ENCODE measurements at places on chromosomes 13 and 19.

DNA sequence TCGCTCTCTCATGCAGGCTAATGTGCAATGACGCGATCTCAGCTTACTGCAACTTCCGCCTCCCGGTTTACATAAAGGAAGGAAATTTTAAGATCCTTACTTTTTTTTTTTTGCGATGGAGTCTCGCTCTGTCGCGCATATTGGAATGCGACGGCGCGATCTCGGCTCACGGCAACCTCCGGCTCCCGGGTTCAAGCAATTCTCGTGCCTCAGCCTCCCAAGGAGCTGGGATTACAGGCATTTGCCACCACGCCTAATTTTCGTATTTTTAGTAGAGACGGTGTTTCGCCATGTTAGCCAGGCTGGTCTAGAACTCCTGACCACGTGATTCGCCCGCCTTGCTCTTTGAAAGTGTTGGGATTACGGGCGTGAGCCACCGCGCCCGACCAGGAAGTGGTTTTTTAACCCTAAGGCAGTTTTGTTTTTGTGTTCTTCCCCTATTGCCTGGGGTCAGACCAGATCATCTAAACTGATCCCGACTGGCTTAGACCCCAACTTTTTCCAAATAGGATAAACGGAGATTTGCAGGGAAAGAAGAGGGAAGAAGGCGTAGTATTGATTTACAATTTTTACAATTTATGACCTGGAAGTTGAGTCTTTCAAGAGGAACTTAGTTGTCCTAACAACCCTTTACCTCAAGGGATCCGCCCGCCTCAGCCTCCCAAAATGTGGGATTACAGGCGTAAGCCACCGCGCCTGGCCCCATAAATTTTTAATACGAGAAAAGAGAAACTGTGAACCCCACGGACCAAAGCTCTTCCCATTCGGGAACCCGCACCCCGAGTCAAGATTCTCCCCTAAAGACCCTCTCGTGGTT is 142.0 kb downstream of the ZNF737 start:
- DNase-seq, result peak; percentile 30

DNA sequence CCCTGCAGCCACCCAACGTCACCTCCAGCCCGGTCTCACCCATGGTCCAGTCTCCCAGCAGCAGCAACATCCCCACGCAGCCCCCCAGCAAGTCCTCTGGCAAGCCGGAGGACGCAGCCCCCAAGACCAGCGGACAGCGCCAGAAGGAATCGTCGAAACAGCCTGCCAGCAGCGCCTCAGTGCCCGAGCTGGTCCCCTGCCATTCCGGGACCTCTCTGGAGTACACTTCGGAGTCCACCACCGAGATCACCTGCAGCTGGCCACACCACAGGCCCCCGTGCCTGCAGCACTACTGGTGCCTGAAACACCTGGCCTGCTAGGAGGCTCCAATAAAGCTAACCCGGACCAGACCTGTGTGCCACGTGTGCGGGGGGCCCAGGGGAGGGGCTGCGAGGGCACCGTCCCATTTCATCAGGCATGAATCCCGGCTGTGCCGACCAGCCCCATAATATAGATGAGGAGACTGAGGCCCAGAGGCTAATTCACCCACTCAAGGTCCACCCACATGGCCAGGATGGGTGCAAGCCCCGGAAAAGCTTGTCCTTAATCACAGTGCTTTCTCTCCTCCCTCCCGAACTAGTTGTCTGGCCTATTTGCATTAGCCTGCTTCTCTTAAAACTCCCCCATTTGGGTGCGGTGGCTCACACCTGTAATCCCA is 6.7 kb downstream of the REEP6 start:
- DNase-seq, result no peak

DNA sequence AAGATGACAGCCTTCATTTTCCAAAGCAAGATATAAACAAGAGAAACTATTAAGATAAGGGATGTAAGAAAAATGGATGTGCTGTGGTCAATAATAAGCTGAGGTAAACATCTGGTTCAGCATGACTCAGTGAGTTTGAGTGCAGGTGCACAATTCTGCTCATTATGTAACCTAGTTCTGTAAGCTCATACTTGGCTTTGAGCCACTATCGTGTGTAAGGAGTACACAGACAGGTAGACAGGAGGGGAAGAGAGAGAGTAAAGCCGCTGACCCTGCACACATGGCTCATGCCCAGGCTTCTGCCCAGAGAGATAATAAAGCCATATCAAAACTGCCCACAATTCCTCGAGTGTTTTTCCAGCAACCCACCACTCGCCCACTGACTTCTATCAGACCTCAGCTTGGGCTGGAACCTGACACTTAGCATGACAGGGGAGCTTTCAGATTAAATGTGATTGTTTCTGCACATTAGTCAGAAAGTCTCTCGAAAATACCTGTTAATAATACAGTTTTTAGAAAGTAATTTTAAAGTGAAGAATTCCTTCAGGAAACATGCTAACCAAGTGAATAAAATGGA is 51.7 kb downstream of the ZNF91 start:
- no peak for DNase-seq

- no peak for DNase-seq
These were observed 6.2 kb upstream of the MRI1 start for GRCh38 chr19:13757805-13758772.

DNA sequence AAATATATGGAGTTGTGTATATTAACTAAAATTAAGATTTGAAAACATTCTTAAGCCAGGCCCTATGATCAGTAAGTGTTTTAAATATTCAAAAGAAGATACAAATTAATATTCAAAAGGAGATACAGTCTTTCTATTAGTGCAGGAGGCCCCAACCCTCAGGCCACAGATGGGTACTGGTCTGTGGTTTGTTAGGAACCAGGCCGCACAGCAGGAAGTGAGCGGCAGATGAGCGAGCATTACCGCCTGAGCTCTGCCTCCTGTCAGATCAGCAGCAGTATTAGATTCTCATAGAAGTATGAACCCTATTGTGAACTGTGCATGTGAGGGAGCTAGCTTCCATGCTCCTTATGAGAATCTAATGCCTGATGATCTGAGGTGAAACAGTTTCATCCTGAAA is 232.9 kb downstream of the FOXO1 start:
- peak; percentile 53 for DNase-seq

DNA sequence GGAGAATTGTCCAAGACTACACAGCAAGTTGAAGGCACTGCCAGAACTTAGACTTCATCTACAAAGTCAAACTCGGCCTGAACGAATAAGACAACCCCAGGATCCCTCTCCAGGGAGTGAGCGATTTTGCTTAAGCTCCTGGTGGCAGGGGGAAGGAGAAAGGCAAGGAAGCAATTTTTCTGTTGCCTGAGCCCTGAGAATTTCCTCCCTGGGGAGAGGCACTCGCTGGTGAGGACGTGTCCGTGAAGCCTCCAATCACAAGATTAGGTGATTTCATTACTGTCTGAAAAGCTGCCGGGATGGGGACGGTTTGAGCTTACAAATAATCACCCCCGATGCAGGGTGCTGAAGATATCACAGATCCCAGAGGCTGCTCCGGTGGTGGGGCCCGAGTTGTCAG is 45.6 kb downstream of the TINCR start:
- DNase-seq, result no peak

DNA sequence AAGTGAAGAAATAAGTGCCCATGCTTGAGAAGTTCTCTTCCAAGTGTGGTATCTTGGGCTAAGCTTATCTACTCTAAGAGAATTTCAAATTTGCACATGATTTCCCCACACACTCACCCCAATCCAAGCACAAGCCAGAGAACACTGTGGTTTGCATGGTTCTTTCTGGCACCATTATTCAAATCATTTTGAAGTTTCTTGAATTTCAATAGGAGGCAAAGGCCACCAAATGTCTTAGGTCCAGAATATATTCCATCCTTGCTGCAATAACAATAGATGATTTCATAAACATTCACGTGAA is 359.7 kb downstream of the IRS2 start:
- DNase-seq, result no peak

DNA sequence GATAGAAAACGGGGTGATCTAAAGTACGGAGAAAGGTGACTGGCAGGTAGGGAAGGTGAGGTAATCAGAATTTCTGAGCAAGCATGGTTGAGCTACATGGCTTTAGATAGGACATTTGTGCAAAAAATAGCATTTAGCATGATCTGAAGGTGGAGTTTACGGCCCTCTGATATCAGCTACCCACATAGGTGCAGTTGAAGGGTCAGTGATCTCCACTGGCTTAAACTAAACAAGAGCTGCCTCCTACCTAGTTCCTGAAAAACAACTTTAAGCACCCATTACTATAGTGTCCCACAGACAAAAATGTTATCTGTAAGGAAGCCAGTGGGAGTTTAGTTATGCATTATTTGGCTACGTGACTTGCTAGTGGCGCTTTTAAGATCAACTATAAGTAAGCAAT is 1.2 kb upstream of the CASP14 start:
- DNase-seq, result no peak

GRCh38 chr13:85693889-85694511 is 105.2 kb downstream of the SLITRK6 start:
- no peak for DNase-seq

DNA sequence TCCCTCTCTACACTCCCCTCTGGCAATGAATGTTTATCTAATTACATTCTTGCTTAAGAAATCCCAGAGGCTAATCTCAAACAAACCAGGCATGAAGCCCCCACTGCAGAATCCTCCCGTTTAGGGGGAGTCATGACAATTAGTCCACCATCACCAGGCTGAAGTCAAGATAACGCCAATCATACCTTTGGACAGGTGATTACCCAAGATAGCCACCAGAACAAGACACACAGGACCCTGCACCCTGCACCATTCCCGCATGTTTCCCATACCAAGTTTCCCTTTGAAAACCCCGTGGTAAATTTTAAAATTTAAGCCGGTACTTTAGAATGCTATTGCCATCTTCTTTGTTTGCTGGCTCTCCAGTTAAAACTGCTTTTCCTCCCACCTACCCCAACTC is 64.8 kb upstream of the XPO4 start:
- DNase-seq, result no peak

DNA sequence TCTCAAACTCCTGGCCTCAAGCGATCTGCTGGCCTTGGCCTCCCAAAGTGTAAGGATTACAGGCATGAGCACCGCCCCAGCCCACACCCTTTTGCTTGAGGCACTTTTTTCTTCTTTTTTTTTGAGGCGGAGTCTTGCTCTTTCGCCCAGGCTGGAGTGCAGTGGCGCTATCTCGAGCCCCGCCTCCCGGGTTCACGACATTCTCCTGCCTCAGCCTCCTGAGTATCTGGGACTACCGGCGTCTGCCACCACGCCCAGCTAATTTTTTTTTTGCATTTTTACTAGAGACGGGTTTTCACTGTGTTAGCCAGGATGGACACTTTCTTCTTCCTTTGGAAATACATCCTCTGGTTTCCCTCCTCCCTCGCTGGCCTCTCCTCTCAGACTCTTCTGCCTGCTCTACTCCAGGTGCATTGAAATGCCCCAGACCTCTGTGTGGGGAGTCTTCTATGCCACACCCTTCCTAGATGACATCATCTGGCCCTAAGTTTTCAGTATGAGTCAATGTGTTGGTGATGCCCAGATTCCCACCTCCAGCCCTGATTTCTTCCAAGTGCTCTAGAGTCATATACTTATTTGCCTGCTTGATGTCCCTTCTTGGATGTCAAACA is 20.7 kb upstream of the TPT1 start:
- DNase-seq, result peak; percentile 18

GRCh38 chr19:7250951-7251350 is 43.3 kb downstream of the INSR start:
- DNase-seq, result no peak

DNA sequence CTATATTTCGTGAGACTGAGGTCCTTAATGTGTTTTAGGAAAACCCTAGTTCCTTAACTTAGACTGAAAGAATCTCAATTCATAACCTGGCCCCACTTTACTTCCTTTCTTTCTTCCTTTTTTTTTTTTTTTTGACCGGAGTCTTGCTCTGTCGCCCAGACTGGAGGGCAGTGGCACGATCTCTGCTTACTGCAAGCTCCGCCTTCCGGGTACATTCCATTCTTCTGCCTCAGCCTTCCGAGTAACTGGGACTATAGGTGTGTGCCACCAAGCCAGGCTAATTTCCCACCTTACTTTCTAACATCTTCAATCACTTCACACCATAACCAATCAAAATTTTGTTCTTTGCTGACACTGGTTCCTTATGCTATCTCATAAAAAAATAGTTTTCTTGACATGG is 2097.0 kb downstream of the PCDH9 start:
- no peak for DNase-seq
